ENCODE measurements at places on chromosomes 12 and 14. TPM values are rescaled to one million over a fixed set of nuclear protein-coding genes. Genes with fewer than 3 reads are reported as not detected.

The DBX2 gene
- 0.10 TPM for total RNA-seq

The NCKAP5L gene
- 28.8 TPM for total RNA-seq

The PRPH gene
- 7.3 TPM for total RNA-seq

GRCh38 chr14:26276757-26277156, 321.1 kb downstream of the NOVA1 start:
- DNase-seq = no peak

DNA sequence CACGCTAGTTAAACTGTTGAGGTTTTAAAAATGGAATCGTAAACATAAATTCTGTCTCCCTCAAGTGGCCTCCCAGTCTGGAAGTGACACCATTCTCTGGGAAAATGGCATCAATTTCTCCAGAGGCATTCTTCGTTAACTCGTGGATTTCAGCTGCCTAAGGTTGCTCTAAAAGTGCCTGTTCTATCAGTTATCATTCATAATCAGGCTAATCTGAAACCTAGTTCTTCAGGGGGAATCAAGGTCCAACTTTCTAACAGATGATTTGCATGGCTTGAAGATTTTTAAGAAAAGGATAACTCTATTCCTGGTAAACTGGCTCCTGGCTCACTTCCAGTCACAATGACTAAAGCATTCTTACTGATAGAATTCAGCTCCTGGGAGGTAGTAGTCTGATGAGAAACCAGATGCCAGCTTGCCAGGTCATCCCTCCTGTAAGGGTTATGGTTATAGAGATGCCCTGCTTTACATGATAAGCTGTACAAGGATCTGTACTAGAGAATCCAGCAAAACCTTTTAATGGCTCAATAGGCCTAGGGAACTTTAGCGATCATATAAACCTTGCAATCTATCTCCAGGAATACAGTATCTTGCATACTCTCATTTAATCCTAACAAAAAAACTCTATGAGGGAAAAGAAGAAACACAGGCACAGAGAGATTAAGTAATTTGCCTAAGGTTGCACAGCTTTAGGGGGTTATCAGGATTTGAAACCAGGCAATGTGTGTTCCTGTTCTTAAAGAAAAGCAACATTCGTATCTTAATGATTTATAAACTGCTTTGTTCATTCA, 1.5 kb downstream of the L3HYPDH start:
- DNase-seq = no peak

- no peak for DNase-seq
Measured at GRCh38 chr12:1741154-1741949, 50.5 kb downstream of the ADIPOR2 start.

GRCh38 chr14:54662491-54663133, 95.7 kb downstream of the SAMD4A start:
- no peak for DNase-seq
